ENCODE measurements at places on chromosomes 1 and 21.

GRCh38 chr1:92754000-92754718, 30.7 kb downstream of the EVI5 start:
- DNase-seq = peak; percentile 44

DNA sequence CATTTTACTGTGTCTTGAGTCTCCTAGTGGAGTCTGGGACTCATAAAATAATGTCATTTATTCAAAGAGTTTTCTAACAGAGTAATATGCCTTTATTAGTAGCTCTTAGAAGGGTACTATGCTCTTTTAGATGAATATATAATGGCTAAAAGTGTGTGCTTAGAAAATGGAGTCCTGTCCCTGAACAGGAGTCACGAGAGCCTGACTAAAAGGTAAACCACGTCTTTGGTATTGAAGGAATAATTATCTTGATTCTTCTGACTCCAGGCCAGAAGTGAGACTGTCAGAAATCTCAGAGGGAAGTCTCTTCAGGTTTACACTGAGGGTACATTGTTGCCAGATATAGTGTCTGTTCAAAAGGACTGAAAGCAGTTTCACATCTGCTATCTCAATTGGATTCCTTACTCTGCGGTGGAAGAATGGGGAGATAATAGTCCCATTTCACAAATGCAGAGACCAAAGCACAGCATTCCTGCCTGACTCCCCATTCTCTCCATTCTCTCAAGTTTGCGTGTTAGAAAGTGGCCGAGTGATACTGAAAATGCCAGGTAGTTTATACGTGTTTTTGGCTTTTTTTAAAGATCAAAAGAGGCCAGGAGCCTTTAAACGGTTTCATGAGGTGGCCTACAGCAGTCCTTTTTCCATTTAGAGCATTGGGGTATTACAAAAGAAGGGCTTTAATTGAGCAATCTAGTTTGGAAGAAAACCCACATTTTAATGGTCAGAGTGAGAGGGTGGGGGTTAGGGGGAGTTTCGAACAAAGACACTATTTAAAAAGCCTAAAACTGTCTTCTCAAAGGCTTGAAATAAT, 176.6 kb downstream of the VPS13D start:
- DNase-seq = no peak

- no peak for DNase-seq
These were observed 58.6 kb upstream of the PLXNA2 start for GRCh38 chr1:208302699-208303238.

DNA sequence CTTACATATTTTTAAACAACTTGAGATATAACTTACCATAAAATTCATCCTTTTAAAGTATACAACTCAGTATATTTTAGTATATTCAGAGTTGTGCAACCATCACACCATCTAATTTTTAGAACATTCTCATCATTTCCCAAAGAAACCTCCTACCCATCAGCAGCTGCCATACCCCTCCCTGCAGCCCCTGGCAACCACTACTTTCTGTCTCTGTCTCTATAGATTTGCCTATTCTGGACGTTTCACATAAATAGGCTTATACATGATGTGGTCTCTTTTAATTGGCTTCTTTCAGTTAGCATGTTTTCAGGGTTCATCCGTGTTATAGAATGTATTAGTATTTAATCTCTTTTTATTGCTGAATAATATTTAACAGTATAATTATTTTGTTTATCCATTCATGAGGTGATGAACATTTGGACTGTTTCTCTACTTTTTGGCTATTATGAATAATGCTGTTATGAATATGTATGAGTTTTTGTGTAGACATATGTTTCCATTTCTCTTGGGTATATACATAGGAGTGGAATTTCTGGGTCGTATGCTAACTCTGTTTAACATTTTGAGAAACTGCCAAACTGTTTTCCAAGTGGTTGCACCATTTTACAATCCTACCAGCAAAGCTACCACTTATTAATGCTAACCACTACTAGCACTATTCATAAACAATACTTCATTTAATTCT, 29.5 kb downstream of the WDR26 start:
- DNase-seq = no peak

- no peak for DNase-seq
These were observed 47.0 kb downstream of the ACTL8 start for GRCh38 chr1:17802164-17802563.

- no peak for DNase-seq
These were observed 46.2 kb upstream of the SLC2A1 start for GRCh38 chr1:43004587-43005459.

DNA sequence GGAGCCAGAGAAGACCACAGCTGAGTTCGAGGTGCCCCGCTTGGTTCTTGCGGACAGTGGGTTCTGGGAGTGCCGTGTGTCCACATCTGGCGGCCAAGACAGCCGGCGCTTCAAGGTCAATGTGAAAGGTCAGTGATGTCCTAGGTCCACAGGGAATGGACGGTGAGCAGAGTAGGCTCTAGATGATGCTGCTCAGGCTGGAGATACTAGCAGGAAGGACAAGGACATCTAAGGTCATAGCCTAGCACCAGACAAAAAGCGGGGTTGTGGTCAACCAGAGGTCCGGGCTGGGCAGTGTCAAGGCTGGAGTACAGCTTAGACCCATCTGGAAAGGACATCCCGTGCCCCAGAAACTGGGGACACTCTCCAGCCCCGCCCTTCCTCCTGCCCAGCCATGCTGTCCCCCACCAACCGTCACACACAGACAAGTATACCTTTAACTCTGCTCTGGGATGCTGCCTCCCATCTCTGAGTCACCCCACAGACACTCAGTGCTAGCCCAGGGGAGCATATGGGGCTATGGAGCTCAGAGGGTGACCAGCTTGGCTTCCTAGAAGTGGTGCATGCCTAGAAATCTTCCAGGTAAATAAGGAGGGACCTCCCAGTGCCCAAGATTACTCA, 8.7 kb downstream of the TIE1 start:
- DNase-seq = no peak

GRCh38 chr1:170587253-170587593, 55.3 kb downstream of the GORAB start:
- DNase-seq = no peak

DNA sequence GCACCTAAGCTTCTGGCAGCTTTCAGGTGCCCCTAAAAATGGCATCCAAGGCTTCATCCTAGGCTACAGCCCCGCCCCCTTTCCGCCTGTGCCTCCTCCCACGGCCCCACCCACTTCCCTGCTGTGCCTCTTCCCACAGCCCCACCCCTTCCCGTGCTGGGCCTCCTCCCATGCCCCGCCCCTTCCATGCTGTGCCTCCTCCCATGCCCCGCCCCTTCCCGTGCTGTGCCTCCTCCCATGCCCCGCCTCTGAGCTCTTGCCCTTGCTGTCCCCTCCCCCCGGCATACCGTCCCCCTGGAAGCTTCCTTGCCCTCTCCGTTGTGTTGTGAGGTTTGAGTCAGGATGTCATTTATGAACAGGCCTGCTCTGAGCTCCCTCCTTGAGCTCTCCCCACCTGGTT, 228.5 kb upstream of the AJAP1 start:
- DNase-seq = no peak

DNA sequence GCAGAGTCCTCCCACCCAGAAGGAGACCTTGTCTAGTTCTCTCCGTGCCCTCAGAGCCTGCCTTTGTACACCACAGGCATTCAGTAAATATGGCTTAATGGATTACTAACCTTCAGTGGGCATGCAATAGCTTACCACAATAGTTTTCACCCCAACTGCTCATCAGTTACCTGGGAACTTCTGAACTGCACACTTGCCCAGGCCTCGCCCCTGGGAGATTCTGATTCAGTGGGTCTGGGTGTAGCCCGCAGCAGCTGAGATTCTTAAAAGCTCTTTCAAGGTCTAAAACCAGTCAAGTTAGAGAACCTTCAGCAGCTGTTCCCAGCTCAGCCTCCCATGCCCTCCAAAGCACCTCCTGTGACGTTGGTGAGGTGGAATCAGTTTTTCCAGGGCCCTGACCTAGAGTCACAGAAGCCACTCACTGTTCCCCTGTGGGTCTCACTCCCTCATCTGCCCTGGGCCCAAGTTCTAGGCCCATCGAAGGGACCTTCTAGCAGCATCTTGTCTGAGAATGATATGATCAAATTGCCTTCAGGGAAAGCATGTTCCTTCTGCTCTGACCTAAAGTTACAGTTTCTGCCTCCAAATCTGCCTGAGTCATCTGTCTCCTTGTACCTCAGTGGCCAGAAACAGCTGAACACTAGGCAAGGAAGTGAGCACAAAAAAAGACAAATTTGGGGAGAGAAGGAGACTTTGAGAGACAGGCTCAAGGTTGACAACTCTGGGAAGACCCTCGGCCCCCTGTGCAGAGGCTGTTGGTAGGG, 10.8 kb downstream of the ASAP3 start:
- DNase-seq = no peak

- DNase-seq = no peak
These were observed 191.2 kb upstream of the SGIP1 start for GRCh38 chr1:66342707-66343106.

GRCh38 chr1:244751271-244751895, 84.1 kb upstream of the COX20 start:
- no peak for DNase-seq

DNA sequence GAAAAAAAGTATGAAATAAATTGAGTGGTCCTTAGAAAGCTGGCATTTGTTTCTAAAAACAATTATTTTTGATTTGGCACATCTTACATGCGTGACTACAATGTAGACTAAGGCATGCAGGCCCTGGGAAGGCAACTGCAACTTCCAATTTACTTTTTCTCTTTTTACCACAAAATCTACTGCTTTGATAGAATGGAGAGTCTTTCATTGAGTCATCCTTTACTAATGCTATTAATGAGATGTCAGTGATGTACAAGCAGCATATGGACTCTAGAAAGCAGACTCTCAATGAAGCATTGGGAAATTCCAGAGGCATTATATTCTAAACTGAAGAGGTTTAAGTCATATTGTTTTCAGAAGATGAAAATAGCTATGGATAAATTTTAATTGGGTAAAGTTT, 29.6 kb upstream of the PRRX1 start:
- no peak for DNase-seq

GRCh38 chr1:25996966-25997827, 666 bp downstream of the PAFAH2 start:
- DNase-seq = no peak

- DNase-seq = no peak
These were observed 43.2 kb downstream of the ELK4 start for GRCh38 chr1:205588636-205589035.

GRCh38 chr21:35342440-35342839, 293.3 kb upstream of the RUNX1 start:
- DNase-seq = no peak
